ENCODE measurements at places on chromosomes 16 and 17.

DNA sequence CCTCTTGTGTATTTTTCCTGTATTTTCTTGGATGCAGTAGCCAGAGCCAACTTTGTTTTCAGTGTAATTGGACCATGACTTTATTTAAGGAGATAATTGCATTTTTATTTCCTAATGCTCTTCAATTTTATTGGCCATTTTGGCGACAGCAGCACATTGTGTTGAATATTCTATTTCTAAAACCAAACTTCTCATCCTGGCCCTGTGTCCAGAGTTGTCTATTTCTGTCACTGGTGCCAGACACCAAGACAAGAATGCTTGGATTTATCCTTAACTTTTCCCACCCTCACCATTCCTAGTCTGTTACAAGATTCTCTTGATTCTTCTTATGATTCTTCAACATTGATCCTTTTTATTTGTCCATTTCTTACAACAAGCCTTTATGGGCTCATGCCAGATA, 37.1 kb downstream of the ARHGAP44 start:
- DNase-seq: no peak

- DNase-seq: peak; percentile 72
Measured at GRCh38 chr17:28547623-28548416, 4.6 kb downstream of the UNC119 start.

DNA sequence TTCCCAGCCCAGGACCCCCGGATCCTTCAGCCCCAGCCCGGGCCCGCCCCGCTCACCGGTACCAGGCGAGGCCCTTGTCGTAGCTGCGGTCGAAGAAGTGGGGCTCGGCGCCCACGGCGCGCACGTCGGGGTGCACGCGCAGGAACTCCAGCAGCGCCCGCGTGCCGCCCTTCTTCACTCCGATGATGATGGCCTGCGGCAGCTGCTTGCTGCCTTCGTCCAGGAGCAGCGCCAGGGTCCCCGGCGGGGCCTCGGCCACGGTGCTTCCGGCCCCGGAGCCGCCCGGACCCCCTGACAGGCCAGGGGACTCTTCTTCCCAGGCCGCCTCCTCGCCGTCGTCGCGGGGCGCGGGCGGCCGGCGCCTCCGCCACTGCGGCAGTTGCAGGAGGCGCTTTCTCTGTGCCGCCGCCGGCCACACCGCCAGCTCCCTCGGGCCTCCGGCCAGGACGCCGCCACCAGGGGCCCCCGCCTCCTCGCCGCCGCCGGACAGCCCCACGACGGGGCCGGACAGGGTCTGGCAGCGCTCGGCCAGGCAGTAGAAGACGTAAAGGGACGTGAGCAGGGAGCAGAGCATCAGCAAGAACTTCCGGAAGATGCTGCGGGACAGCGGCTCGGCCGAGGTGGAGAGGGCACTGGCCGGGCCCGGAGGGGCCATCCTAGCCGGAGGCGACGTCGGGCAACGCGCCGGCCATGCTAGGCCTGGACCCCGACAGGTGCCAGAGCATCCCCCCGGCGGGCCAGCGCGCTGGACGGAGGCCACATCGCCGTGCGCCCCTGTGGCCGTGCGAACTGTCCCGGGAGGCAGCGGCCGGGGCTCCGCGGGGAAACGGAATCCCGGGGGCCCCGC, 1.0 kb downstream of the HS3ST3A1 start:
- no peak for DNase-seq

GRCh38 chr17:7034955-7035590, 742 bp upstream of the SLC16A13 start:
- DNase-seq: no peak

DNA sequence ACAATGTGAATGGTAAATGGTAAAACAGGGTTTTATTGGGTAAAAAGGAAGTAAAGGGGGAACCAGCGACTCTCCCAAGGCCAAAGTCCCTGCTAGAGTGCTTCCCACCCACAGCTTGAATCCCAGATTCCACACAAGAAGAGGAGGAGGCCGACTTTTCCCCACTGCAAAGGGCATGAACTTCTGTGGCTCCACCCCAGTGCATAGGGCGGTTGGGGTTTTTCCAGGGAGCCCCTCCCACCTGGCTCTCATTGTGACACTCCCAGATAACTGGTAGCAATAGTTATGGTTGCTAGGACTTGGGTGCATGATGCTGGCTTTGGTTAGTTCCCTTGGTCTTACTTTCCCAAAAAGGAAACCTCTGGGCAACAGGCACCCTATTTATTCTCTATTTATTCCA, 666.0 kb upstream of the CA10 start:
- DNase-seq: no peak

GRCh38 chr17:538181-538973, 176.3 kb downstream of the VPS53 start:
- DNase-seq: no peak

GRCh38 chr16:56589141-56590039, at the start of gene MT3:
TSS of gene MT3 (plus strand) at chr16:56589528. CDS start at chr16:56589591, 63 bp downstream.
- DNase-seq: no peak

DNA sequence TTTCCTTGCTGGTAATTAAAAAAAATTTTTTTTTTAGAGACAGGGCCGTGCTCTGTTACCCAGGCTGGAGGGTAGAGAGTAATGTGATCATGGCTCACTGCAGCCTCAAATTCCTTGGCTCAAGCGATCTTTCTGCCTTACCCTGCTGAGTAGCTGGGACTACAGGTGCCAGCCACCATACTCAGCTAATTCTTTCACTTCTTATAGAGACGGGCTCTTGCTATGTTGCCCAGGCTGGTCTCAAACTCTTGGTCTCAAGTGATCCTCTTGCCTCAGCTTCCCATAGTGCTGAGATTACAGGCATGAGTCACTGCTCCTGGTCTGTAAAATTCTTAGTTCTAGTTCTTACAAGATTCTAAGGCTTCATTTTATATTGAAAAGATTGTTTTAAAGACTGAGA, 11.1 kb downstream of the SMIM36 start:
- DNase-seq: no peak

DNA sequence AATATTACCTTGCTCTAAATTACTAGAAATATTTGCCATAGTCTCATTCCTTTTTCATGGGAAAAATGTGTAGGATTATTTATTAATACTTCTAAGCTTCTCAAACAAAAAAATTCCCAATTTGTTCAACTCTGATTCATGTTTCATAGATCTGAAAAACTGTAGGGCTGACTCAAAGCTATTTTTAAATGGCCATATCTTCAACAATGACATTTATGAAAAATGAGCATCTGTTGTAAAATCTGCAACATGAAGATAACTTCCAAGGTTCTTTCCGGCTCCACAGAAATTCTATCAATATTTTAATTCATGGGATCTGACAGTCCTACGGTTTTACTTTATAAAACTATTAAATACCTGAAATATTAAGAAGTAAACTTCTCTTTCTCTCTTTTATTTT, 192.7 kb upstream of the KCNJ16 start:
- no peak for DNase-seq

DNA sequence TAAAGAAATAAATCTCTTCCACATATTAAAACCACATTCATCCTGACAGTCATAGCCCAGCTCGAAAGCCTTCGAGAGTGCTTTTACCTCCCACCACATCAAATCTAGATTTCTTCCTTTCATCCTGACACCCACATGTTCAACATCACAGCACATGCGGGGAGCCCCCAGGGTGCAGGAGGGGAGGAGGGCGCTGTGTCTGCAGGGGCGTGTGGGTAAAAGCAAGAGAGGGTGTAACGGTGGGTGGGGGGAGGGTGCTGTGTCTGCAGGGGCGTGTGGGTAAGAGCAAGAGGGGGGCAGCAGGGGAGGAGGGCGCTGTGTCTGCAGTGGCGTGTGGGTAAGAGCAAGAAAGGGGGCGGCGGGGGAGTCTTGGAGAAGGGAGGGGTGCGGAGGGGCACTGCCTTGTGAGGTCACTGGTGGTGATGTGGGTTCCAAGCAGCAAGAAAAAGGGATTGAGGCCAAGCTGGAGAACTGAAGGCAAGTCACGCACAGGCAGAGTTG, 34.7 kb downstream of the ADCY9 start:
- no peak for DNase-seq

DNA sequence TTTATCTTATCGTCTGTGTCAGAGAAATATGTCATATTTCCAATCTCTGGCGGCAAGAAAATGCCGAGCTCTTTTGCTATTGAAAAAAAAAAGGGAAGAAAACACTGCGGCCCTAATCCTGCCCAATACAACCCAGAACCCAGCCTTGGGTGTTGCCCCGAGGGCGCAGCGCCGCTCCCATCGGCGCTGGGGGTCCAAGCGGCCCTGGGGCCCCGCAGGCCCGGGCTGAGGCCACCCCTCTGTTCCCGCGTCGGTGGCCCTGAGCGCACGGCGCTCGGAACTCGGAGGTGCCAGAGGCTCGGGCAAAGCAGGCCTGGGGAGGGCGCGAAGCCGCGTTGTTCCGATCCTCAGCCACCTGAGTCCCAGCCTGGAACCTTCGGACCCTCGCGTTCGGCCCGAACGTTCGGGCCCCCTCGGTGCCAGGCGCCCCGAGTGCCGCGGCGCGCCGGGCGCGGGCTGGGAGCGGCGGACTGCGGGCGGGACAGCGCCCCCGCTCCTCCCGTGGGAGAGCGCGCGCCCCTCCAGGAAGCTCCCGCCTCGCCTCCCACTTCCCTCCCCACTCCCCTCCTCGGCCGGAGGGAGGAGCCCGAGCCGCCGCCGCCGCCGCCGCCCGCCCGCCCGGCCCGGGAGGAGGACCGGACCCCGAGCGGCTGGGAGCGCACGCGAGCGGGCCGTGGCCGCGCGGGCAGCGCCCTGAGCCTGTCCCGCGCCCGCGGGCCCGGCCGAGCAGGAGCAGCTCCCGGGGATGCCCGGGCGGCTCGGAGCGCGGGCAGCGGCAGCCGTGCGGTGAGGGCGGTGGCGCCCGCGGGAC, at the start of gene CPNE2:
CPNE2 (plus strand) TSS at position 609 of the 811 bp plus-strand sequence. CDS start 18,160 bp downstream, outside the sequence.
- DNase-seq: peak; percentile 56

GRCh38 chr16:55734665-55735064, 78.9 kb downstream of the SLC6A2 start:
- no peak for DNase-seq

DNA sequence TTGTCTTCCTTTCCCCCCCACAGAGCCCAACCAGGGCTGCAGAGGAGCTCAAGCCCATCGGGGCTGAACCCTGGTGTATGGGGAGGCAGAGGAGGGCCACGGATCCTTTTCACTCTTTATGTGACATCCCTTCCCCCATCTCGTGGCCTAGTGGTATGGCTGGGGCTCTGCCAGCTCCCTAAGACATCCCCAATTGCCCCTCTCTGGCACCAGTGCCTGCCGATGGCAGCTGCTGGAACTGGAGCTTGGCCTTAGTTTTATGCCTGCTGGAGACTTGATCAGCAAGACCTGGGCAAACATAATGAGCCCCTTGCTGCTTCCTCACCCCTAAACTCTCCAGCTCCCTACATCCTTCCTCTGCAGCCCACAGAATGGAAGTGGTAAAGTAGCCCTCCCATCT, 8.0 kb upstream of the TOP2A start:
- DNase-seq: no peak

- no peak for DNase-seq
Measured at GRCh38 chr17:42682722-42683403, 532 bp downstream of the CNTNAP1 start.

GRCh38 chr16:4890026-4890425, 42.7 kb downstream of the UBN1 start:
- no peak for DNase-seq

- no peak for DNase-seq
Measured at GRCh38 chr16:71724320-71724751, at the start of gene PHLPP2. TSS of gene PHLPP2 (minus strand) at chr16:71724701. CDS start at chr16:71714795, 9,906 bp downstream.

GRCh38 chr17:63531022-63531965, 8.1 kb downstream of the KCNH6 start:
- no peak for DNase-seq

DNA sequence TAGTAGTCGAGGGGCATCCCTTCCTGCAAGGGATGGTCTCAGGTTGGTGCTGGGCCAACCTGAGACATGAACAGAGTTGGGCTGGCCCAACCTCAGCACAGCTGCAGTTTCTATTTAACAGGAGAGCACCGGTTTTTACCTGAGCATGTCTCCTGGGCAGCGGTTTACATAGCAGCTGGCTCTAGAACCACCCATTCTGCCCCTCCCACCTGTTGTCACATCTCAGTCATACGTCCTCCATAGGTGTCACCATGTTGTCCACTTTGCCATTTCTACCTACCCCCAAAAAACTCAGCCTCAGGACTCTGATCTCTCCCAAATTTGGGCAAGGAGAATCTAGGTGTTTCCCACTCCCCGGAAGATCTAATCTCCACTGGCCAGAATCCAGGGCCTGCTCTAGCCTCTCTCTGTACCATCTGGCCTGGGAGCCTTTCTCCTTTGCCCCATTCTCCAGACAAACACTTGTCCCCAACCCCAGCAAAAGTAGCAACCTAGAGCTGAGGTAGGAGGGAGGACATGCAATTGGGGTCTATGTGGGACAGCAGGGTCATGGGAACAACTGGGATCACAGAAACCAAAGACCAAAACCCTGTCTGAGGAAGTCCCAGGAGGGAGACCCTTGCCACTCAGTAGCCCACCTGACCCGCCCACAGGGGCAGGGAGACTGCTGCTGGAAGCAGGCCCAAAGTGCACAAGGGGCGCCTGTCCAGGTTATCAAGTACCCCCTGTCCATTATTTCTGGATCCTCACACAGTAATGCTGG, 19.1 kb downstream of the ETV4 start:
- no peak for DNase-seq

- DNase-seq: no peak
Measured at GRCh38 chr17:19383681-19384470, 3.1 kb downstream of the MFAP4 start.

- no peak for DNase-seq
Measured at GRCh38 chr16:85355515-85355837, 243.2 kb upstream of the CIBAR2 start.

- no peak for DNase-seq
Measured at GRCh38 chr16:19659554-19659953, 58.5 kb downstream of the KNOP1 start.

GRCh38 chr16:51359141-51359955, 208.3 kb upstream of the SALL1 start:
- no peak for DNase-seq

- no peak for DNase-seq
Measured at GRCh38 chr17:31570951-31571892, 179.7 kb downstream of the RAB11FIP4 start.

DNA sequence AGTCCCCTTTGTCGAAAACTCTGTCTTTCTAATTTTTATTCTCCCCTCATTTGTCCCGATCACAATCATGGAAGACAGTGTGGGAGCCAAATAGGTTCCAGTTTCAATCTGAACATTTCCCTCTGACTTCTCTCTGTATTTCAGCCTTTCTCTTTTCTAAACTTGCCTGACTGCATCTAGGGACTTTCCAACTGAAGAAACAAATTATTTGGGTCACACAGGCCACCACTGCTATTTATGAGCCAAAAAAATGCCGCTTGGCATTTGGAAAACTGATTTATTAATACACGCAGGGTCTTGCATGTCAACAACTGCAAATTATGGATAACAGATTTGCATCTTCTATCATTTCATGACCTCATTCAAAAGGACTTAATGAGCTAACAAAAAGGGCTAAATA, 55.2 kb upstream of the ELAC2 start:
- DNase-seq: no peak

Measured in SK-N-DZ (cell line).